ENCODE measurements at places on chromosomes 13 and 19.

GRCh38 chr19:34316741-34317301 is 48.2 kb upstream of the GPI start:
- peak; percentile 51 for DNase-seq

DNA sequence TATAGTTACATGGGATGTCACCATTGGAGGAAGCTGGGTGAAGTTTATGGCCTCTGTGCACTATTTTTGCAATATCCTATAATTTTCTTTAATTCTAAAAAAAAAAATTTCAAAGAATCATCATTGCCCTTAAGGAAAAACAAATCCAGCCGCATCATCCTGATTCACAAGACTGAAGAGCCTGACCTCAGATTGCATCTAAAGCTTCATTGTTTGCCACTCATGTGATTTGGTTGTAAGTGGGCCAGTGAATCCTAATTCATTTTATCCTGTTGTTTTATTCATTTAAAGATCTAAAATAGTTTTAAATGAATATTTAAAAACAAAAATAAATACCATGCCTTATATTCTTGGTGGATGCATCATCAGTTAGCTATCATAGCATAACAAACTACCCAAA is 504.5 kb downstream of the TBC1D4 start:
- DNase-seq = no peak

DNA sequence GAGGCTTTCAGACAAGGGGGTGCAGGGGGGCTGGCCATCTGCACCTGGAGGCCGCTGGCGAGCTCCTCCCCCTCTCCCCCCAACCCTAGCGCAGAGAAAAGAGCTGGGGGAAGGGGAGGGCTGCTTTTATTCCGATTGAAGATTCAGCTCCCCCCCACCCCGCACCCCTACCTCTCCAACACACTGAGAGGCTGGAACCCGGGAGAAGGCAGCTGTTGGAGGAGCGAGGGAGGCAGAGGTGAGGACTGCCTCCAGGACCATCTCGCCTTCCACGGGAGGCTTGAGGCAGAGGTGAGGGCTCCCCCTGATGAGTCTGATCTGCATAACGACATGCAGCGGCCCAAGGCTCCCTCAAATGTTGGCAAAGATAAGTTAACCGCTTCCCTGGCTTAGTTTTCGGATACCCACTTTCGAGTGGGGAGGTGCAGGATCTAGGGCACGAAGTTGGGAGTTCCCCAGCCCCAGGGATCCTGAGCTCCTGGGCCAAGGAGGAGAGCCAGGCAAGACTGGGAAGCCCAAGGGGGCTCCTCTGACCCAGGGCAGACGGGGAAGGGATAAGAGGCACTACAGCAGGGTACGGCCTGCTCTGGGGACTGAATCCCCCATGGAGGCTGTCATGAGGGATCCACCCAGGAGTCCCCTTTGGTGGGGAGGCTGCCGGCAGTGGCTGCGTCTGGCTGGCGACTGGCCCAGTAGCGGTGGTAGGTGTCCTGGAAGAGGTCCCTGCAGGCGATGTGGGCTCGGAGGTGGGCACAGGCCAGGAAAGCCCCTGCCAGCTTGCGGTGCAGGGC is 1.2 kb upstream of the NUMBL start:
- DNase-seq = no peak

DNA sequence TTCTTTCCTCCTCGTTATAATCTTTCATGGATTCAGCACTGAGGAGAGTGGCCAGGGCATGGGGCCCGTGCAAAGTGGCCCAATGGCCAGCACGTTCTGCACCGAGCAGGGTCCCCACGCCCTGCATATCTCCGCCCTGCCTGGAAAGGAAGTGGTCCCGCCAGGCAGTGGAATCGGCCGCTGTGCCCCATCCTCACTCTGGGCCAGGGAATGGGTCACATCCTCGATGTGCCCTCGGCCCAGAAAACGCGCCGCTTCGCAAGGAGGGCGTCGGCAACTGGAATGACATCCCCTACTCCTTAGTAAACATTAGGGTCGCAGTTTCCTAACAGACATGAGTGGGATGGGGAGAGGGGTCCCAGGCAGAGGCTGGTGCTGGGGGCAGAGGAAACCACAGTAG is 90.7 kb downstream of the ZNF254 start:
- no peak for DNase-seq

DNA sequence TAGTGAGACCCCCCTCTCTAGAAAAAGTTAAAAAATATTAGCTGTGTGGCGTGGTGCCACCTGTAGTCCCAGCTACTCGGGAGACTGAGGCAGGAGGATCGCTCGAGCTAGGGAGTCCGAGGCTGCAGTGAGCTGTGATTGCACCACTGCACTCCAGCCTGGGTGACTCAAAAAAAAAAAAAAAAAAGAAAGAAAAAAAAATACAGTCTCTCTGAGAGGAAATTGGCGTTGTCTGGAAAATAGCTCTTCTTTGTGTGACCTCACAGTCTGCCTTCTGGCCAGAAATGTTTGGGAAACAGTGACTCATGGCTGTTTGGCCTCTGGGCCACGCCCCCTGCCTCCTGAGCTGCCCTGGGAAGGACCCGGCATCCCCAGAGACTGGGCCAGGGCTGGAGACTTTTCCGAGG is 10.7 kb downstream of the MARCHF2 start:
- DNase-seq = peak; percentile 98
